Stimulated activated CD4-positive, alpha-beta T cell treated with anti-CD3 and anti-CD28 coated beads, Interleukin-12 subunit alpha, Interleukin-12 subunit beta, amount 100 ng/mL, for 4 hours (primary cell): ENCODE measurements at places on chromosomes 2 and 18.

- DNase-seq = no peak
Observed at GRCh38 chr2:30653847-30654246, 153.4 kb downstream of the CAPN13 start.

GRCh38 chr2:152617456-152618192 is 99.6 kb downstream of the PRPF40A start:
- no peak for DNase-seq

DNA sequence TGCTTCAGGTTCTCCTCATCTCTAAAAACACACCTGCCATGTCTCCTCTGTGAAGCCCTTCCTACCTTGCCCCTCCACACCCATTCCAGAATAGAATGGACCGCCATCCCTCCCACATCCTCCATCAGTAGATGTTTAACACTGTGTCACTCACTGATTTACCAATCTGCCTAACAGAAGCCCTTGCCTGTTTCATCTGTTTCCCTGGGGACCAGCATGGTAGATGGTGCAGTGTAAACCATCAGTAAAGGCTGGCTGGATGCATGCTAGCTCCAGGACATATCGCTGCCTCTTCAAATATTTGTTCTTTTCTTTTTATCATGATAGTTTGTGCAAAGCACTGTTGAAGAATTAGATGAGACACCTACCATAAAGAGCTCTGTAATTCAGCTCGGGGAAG is 271.4 kb downstream of the PIEZO2 start:
- DNase-seq = no peak

- DNase-seq = no peak
Observed at GRCh38 chr18:25171334-25171733, 180.6 kb downstream of the ZNF521 start.

DNA sequence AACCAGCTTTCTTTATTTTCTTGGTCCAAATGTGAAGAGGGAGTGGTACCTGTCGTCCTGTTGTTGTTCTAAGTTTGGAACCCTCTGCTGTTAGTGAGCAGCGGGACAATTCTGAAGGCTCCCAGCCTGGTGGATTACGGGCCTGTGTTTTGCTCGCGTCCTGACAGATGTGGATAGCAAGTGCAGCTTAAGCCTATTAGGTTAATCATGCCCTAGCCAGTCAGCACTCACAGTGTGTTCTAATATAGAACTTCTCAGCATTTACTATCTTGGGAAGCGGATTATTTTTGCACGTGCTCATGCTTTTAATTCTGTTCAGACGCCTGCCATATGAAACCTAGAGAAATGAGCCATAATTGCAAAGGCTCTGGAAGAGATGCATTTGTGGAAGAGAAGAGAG is at the start of gene PCARE:
TSS of gene PCARE (minus strand) at position 113 of the 400 bp plus-strand sequence. CDS start 262 bp downstream, outside the sequence.
- no peak for DNase-seq

DNA sequence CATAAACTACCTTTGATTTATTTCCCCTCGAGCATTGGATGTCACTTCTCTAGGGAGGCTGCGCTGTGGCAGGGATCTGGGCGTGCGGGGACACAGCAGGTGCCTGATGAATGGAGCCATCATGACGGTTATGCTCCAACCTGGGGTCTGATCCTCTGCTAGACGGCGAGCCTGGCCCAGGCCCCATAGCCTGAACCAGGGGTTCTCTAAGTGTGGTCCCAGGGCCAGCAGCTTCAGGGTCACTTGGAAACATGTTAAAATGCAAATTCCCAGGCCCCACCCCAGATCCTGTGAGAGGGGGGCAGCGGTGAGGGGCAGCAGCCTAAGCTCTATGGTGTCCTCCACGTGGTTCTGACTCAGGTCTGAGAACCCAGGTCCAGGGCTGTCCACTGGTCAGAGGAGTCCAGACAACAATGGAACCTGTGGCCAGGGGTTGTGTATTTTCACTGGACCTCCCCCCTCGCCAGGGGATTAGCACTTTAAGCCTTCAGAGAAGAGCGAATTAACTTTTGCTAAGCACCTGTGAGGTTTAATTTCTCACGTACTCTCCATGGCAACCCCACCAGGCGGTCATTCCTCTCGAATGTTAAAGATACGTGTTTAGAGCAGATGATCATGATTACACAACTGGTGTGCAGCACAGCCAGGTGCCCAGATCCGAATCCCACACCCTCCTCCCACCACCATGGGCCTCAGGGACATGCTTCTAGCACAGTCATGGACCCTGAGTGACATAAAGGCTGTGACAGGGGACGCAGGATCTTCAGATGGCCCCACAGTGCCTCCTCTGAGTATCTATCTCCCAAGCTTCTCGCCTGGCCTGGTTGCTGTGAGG is 1.6 kb upstream of the ARHGEF4 start:
- DNase-seq = no peak

DNA sequence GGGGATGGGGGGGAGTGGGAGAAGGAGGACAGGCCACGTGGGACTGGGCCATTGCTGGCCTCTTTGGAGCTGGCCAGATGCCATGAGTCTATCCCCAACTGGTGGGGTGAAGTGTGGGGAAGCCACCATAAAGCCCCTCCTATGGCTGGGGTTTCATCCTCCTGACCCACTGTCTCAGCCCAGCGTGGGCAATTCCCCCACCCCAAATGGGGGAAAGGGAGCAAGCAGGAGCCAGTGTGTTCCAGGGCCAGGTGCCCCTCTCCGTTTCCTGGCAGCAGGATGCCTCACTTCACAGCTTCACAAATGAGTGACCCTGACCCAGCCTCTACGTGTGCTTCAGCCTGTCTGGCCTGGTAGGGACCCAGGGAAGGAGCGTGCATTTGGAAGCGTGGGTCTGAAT is 474.7 kb upstream of the HS6ST1 start:
- no peak for DNase-seq

GRCh38 chr2:230921806-230922595 is 3.0 kb downstream of the GPR55 start:
- no peak for DNase-seq

DNA sequence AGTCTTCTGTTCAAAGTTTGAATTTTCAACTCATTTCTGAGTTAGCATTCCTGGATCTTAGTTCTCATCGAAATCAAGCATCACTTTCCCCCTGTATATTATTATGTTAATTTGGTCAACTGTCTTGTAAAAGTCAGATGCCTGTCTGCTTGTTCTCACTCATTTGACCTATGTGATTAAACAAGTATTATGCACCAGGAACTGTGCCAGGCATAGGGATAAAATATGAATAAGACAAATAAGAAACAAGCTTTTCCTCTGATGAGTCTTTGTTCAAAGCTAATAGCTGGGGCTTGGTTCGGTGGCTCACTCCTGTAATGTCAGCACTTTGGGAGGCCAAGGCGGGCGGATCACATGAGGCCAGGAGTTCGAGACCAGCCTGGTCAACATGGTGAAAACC is 19.7 kb upstream of the EMILIN2 start:
- no peak for DNase-seq

DNA sequence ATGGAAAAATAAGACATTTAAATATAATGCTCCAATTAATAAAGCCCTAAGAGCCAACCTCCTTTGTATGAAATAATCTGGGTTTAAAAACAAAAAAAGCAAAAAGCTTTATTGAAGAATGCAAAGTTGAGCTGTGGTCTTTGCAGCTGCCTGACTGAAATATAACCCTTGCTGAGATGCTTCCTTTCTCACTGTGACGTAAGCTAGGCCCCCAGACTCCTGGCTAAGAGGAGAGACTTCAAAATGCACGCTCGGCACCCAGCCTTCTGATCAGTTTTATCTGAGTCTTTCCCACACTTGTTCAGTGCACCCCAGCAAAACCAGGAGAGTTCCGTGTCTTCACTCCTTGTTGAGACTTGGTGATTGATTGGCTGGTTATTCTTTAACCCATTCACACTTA is 115.3 kb downstream of the BCL11A start:
- DNase-seq = no peak

DNA sequence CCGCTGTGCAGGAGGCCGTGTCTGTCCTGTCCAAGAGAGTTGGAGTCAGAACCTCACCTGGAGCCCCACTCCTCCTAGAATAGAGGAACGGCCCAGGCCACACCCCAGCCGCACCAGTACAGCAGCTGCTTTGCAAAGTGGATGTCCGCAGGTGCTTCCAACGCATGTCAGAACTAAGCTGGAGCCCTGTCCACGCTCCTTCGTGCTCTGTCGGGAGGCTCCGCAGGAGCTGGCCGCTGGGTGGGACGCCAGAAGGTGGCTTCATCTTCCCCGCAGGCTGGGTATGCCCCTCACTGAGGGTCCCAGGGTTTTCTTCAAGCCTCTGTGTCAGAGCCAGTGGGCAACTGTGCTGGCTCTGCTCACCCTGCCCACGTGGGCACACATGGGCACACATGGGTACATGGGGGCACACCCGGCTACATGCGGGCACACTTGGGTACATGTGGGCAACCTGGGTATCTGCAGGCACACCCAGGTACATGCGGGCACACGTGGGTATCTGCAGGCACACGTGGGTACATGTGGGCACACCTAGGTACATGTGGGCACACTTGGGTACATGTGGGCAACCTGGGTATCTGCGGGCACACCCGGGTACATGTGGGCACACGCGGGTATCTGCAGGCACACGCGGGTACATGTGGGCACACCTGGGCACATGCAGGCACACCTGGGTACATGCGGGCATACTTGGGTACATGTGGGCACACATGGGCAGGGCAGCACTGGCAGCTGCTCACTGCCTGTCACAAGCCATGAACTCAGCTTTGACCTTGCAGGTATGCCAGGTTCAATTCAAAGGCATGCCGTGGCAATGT is 67.1 kb upstream of the CTDP1 start:
- DNase-seq = no peak

DNA sequence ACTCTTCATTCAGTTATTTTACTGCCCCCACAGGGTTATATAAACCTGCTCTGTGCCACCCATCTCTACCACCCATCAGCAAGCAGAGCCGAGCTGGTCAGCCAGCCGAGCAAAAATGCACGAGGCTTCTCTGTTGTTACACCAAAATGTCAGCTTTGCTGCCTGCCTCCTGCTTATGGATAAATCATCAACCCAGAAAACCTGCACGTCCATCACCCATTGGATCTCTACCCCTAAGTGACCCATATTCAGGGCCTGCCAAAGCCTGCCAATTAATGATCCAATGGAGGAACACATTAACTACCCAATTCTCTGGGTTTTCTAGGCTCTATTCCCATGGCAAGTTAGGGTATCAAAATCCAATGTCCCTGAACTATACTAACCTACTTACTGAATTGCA is 365.5 kb upstream of the ACVR2A start:
- DNase-seq = no peak

GRCh38 chr2:58842501-58843155 is 601.5 kb upstream of the FANCL start:
- DNase-seq = no peak

- DNase-seq = no peak
Observed at GRCh38 chr2:36369716-36370115, 14.1 kb downstream of the CRIM1 start.
